Activated naive CD4-positive, alpha-beta T cell treated with anti-CD3 and anti-CD28 coated beads, Interleukin-2, amount 50 U/mL, for 72 hours (primary cell): ENCODE measurements at places on chromosomes 4 and X. TPM values are rescaled to one million over a fixed set of nuclear protein-coding genes. Genes with fewer than 3 reads are reported as not detected.

DNA sequence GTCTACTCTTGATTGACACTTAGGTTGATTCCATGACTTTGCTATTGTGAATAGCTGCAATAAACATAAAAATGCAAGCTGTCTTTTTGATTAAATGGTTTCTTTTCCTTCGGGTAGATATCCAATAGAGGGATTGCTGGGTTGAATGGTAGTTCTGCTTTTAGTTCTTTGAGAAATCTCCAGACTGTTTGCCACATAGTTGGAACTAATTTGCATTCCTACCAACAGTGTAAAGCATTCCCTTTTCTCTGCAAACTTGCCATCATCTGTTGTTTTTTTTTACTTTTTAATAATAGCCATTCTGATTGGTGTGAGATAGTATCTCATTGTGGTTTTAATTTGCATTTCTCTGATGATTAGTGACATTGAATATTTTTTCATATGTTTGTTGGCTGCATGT lies 122.2 kb upstream of the PRKG2 start:
- DNase-seq: no peak

DNA sequence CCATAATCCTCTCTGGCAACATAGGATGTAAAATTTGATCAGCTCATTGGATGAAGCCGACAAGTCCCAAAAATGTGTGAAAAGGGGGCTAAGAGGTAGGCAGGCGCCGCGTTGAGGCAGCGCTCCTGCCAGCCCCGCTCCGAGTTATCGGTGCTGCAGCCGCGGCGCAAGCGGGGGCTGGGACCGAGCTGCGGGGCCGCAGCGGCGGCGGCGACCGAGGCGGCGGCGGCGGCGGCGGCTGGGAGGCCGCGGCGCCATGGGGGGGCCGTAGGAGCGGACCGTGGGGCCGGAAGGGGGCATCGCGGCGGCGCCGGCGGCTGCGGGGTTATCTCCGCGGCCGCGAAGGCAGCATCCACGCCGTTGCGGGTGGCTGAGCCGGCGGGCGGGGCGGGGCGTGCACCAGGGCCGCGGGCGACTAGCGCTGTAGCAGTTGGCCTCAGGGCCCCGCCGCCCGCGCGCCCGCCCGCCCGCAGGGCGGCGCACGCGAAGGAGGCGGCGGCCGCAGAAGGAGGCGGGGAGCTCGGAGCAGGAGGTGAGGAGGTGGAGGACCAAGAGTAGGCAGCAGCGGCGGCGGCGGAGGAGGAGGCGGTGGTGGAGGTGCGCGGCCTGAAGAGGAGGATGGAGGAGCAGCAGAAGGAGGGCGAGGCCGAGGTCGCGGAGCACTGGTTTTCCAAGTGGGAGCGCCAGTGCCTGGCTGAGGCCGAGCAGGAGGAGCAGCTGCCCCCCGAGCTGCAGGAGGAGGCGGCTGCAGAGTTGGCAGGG lies 126.0 kb upstream of the CXorf66 start:
- DNase-seq: no peak

- no peak for DNase-seq
Observed at GRCh38 chr4:188993871-188994270, 854.6 kb downstream of the TRIML1 start.

GRCh38 chrX:129956765-129957164 lies 25.7 kb upstream of the BCORL1 start:
- DNase-seq: no peak

- peak; percentile 4 for DNase-seq
Observed at GRCh38 chrX:151713849-151714248, 2.0 kb upstream of the FATE1 start.

GRCh38 chrX:136275553-136275952 lies 24.4 kb upstream of the MAP7D3 start:
- no peak for DNase-seq

- peak; percentile 59 for DNase-seq
Observed at GRCh38 chrX:102863735-102864134, 73.3 kb upstream of the RAB40AL start.

- no peak for DNase-seq
Observed at GRCh38 chrX:117973110-117973807, 143.4 kb downstream of the KLHL13 start.

DNA sequence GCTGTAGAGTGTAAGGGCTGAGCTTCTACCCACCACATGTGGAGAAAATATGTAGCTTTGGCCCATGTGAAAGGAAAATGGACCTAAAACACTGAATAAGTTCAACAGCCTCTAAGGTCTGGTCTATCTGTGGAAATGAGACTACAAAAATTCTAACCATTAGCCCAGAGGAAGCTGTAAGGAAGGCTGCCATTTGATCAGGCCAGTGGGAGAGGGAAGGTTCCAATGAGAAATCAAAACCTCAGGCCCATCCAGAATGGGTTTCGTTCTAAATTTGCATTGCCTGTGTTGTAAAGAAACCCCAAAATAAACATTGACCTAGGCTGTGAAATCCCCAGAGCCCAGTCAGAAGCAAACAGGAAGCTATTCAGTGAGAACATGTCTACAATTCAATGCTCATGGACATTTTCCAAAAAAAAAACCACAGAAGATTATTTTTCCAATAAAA lies 320.4 kb upstream of the SLC7A11 start:
- no peak for DNase-seq

DNA sequence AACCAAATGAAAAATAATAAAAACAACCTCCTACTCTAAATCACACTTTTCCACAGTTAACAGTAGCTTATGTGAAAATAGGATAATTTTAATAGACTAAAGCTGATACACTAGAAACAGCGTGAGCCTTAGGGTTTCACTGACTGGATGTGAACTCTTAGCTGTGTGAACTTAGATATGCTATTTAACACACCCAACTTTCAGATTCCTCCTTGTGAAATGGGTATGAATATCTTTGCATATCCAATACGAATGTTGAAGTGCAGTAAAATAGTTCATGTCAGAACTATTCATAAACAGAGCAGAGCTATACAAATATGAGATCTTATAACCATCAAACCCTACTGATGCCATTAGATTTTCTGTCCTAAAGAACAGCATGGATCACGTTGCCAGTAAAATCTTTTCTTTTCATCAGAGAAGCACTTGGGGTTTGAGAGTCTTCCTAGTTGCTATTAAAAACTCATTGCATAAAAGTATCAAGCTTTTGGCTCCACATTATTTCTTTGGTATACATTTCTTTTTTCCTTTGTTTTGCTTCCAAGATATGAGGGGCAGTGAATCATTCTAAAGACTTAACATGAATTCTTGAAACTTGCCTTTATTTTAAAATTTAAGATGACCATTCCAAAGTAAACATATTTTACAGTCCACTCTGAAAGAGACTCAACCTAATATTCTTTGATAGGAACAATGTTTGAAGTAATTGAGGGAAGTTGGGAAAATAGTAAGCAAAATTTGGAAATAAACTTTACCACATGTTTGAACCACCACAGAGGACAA lies 102.4 kb downstream of the CPE start:
- DNase-seq: no peak

DNA sequence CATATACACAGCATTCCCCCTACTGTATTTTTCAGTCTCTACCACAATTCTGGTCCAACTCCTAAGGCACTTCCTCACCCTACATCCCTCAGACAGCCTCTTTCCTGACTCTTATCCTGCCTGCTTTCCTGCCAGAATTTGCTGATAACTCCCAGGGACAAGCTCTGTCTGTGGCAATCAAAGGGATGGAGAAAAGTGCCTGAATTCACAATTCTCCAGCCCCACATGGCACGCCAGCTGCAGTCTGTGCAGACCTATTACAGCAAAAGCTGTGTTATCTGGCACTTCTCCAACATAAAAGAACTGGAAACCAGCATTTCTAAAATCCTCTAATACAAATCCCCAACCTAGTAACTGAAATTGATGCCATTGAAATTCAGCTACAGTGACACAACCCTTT lies 404.8 kb downstream of the KLHL13 start:
- DNase-seq: no peak

DNA sequence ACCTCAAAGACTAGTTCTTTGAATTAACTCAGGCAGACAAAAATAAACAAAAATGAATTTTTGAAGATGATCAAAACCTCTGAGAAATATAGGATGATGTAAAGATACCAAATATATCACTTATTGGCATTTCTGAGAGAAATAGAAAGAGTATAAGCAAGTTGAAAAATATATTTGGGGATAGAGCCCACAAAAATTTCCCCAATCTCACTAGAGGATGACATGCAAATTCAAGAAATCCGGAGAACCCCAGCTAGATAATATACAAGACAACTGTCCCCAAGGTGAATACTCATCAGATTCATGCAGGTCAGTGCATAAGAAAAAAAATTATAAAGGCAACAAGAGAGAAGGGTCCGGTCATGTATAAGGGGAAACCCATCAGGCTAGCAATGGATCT lies 129.1 kb downstream of the CXXC4 start:
- no peak for DNase-seq

DNA sequence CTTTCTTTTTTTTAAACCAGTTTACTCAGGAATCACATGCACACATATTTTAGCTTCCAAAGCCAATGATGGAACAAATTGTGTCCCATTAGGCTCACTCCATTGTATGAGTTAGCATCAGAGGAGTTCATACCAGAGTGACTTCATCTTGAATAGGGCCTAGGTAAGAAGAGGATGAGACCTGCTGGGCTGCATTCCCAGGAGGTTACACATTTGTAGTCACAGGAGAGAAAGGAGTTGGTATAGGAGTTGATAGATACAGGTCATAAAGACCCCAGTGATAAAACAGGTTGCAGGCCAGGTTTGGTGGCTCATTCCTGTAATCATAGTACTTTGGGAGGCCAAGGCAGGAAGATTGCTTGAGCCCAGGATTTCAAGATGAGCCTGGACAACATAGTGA lies 9.3 kb downstream of the PDGFRA start:
- DNase-seq: no peak

GRCh38 chrX:12920990-12921389 lies 14.6 kb downstream of the TLR8 start:
- DNase-seq: no peak

DNA sequence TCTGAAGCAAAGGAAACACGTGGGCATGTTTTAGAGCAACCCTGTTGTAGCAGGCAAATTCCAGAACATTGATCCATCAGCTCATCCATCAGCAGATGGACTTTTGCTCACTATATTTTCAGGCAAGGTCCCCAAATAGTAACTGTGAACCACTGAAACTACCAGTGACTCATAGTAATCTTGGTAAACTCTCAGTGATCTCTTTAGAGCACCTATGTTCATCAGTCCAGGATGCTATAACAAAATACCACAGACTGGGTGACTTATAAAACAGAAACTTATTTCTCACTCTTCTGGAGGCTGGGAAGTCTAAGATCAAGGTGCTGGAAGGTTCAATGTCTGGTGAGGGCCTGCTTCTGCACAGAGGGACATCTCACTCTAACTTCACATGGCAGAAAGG lies 28.9 kb upstream of the BTC start:
- no peak for DNase-seq

The ADAM29 gene
- total RNA-seq: not detected

The CT45A1 gene
- not detected for total RNA-seq

The PHEX gene
- 1.5 TPM for total RNA-seq

The ARX gene
- total RNA-seq: not detected

The ZBTB49 gene
- total RNA-seq: 6.0 TPM

The NDP gene
- total RNA-seq: not detected

The NXT2 gene
- 14.5 TPM for total RNA-seq

The PIR gene
- 4.6 TPM for total RNA-seq
